ENCODE measurements at places on chromosomes 5 and 9. TPM values are rescaled to one million over a fixed set of nuclear protein-coding genes. Genes with fewer than 3 reads are reported as not detected.
A peak's percentile ranks its signal among the peaks of the same experiment; 100 is the strongest.

ANKRA2 gene
- total RNA-seq = 15.5 TPM

IRX1 gene
- total RNA-seq = not detected

NUTM2G gene
- not detected for total RNA-seq

CCNH gene
- total RNA-seq = 38.5 TPM

SLC27A4 gene
- total RNA-seq = 30.4 TPM

PCDHB11 gene
- total RNA-seq = not detected

TMEM252 gene
- not detected for total RNA-seq

- no peaks in the 10 kb centered on the region for H3K36me3 ChIP-seq
- H3K27ac ChIP-seq = no peak overlapping the region
- H3K4me1 ChIP-seq = 0 out of 2 replicates have a peak, but pooled peaks cover 3% of the 10 kb centered on the region
Observed at GRCh38 chr5:151718646-151719045, 31.9 kb upstream of the SPARC start.

- no peak overlapping the region for H3K4me3 ChIP-seq
- H3K27ac ChIP-seq = no peak overlapping the region
- peak; percentile 84 for DNase-seq
Observed at GRCh38 chr5:154467655-154468354, 10.2 kb downstream of the HAND1 start.

GRCh38 chr5:112388074-112388473, 31.0 kb downstream of the EPB41L4A start:
- no peak for DNase-seq
- H3K4me1 ChIP-seq = no peaks in the 10 kb centered on the region
- H3K27me3 ChIP-seq = no peaks in the 10 kb centered on the region
- H3K36me3 ChIP-seq = no peaks in the 10 kb centered on the region
- no peak overlapping the region for H3K4me3 ChIP-seq

- peaks cover 5% of the 10 kb centered on the region for H3K36me3 ChIP-seq
- peaks cover under 1% of the 10 kb centered on the region for H3K4me1 ChIP-seq
- no peak overlapping the region for H3K27ac ChIP-seq
- no peak for DNase-seq
- no peaks in the 10 kb centered on the region for H3K27me3 ChIP-seq
Observed at GRCh38 chr5:78288246-78288645, 6.3 kb downstream of the AP3B1 start.

GRCh38 chr9:3977614-3978112, 322.2 kb downstream of the GLIS3 start:
- no peaks in the 10 kb centered on the region for H3K36me3 ChIP-seq
- DNase-seq = no peak
- H3K27ac ChIP-seq = no peak overlapping the region
- H3K4me3 ChIP-seq = no peak overlapping the region
- no peaks in the 10 kb centered on the region for H3K4me1 ChIP-seq

- H3K4me3 ChIP-seq = no peak overlapping the region
- DNase-seq = no peak
- H3K36me3 ChIP-seq = peaks cover 4% of the 10 kb centered on the region
- no peaks in the 10 kb centered on the region for H3K27me3 ChIP-seq
- no peak overlapping the region for H3K27ac ChIP-seq
- H3K4me1 ChIP-seq = no peaks in the 10 kb centered on the region
Observed at GRCh38 chr9:136937186-136938001, 7.1 kb downstream of the FBXW5 start.

GRCh38 chr9:96892131-96892530, 36.5 kb upstream of the NUTM2G start:
- H3K4me1 ChIP-seq = no peaks in the 10 kb centered on the region
- no peaks in the 10 kb centered on the region for H3K36me3 ChIP-seq
- no peaks in the 10 kb centered on the region for H3K27me3 ChIP-seq
- no peak for DNase-seq
- no peak overlapping the region for H3K27ac ChIP-seq

DNA sequence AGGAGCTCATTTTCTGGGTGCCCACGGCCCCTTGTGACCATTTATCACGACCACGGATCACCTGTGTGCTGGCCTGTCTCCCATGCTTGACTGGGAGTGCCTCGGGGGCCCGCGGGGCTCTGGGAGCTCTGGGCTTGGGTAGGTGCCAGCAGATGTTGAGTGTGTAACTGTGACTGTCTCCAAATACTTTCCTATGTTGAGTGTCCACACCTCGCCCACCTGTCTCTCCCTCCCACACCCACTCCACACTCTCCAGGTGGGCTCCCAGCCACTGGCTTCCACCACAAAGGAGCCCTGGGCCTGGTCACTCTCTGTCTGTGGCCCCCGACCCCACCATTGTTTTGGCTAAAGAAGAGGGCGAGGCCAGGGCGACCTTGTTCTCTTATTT, 196.4 kb downstream of the CDK5RAP2 start:
- no peak for DNase-seq
- H3K36me3 ChIP-seq = no peaks in the 10 kb centered on the region
- H3K4me3 ChIP-seq = no peak overlapping the region

DNA sequence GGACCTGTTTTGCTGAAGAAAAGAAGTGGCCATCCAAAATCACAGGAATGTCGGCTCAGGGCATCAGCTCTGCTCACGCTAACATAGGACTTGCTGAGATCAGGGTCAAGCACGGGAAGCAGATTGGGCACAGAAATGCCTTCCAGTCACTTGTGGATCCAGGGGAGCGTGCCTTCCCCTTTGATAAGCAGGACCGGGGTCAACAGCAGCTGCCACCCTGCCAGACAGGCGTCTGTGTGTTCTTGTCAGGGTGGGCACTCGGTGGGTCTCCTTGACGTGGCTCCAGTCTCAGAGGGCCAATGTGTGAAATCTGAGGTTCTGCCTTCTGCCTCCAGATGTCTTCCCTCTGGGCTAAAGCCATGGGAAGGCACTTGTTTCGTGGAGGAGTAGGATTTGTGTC, 313.7 kb upstream of the IRX4 start:
- DNase-seq = no peak
- H3K4me1 ChIP-seq = no peaks in the 10 kb centered on the region
- H3K4me3 ChIP-seq = no peak overlapping the region
- H3K27ac ChIP-seq = no peak overlapping the region

- DNase-seq = no peak
- 0 out of 2 replicates have a peak, but pooled peaks cover 5% of the 10 kb centered on the region for H3K36me3 ChIP-seq
- no peak overlapping the region for H3K4me3 ChIP-seq
- peaks cover 32% of the 10 kb centered on the region for H3K4me1 ChIP-seq
- H3K27me3 ChIP-seq = no peaks in the 10 kb centered on the region
Observed at GRCh38 chr5:42989190-42989589, 50.9 kb downstream of the ANXA2R start.

DNA sequence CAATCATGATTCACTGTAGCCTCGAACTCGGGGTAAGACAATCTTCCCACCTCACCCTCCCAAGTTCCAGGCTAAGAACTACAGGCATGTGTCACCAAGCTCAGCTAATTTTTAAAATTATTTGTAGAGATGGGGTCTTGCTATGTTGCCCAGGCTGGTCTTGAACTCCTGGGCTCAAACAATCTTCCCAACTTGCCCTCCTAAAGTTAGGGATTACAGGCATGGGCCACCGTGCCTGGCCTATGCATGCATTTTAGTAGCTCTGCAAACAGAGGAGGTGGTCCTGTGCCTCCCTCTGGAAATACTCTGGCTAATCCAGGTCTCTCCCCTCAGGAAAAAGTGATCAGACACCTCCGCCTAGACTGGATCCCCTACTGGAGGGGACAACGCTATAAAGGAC, 21.5 kb upstream of the TRIM14 start:
- peaks cover 37% of the 10 kb centered on the region for H3K4me1 ChIP-seq
- H3K27me3 ChIP-seq = no peaks in the 10 kb centered on the region
- H3K36me3 ChIP-seq = no peaks in the 10 kb centered on the region
- no peak for DNase-seq
- no peak overlapping the region for H3K27ac ChIP-seq

DNA sequence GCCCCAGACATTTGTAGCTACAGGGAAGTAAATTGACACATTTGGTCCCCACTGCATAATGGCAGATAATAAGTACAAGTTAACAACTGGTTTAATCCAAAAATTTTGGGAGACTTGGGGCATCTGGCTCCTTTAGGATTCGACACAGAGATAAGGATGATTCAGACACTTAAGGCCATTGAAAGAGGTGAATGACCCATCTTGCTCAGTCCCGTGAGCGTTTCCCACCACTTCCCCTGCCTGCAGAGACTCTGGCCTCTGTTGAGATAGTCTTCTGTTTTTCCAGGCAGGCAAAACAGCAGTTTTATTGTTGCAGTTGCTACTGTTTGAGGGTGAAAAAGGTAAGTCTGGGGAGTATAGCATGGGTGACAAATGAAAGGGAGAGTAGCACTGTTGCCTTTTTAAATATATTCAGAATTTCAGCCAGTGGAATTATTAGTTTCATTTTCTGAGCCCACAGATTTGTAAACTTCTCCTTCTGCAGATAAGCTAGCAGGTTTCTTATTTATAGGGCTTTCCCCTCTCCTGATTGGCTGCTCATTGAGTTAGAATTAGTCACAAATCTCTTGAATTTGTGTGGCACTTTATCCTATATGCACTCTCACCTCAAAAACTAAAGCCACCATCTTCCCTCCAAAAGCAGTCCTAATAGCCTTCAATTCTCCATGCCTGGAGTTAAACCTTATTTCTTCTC, 19.3 kb downstream of the ACO1 start:
- no peak overlapping the region for H3K27ac ChIP-seq
- H3K4me1 ChIP-seq = no peaks in the 10 kb centered on the region
- H3K27me3 ChIP-seq = no peaks in the 10 kb centered on the region
- DNase-seq = no peak
- H3K4me3 ChIP-seq = no peak overlapping the region
- H3K36me3 ChIP-seq = no peaks in the 10 kb centered on the region

DNA sequence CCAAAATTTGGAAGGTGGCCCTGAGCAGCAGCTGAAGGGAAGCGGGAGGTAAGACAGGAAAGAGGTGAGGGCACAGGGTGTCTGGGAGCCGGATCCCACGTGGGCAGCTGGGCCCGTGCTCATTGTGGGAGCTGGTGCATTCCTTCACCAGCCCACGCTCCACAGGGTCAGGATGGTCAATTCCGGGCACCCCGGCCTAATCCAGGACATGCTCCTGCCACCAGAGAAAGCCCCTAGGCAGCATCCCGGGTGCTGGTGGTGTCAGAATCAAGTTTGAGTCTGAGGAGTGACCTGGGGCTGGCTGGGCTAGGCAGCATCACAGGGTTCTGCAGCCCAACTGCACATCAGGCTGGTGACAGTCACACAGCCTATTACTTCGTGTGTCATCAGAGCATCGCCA, 7.1 kb upstream of the PDCD6 start:
- H3K27ac ChIP-seq = peak overlapping the region; percentile 87
- peaks cover 23% of the 10 kb centered on the region for H3K4me1 ChIP-seq
- no peaks in the 10 kb centered on the region for H3K36me3 ChIP-seq
- no peak for DNase-seq
- peak overlapping the region; percentile 22 for H3K4me3 ChIP-seq

GRCh38 chr5:109645707-109646192, 44.0 kb upstream of the MAN2A1 start:
- H3K4me3 ChIP-seq = no peak overlapping the region
- no peaks in the 10 kb centered on the region for H3K4me1 ChIP-seq
- no peaks in the 10 kb centered on the region for H3K27me3 ChIP-seq
- no peaks in the 10 kb centered on the region for H3K36me3 ChIP-seq
- H3K27ac ChIP-seq = no peak overlapping the region
- DNase-seq = no peak

- no peaks in the 10 kb centered on the region for H3K36me3 ChIP-seq
- H3K4me3 ChIP-seq = no peak overlapping the region
- no peaks in the 10 kb centered on the region for H3K27me3 ChIP-seq
- H3K27ac ChIP-seq = no peak overlapping the region
- no peaks in the 10 kb centered on the region for H3K4me1 ChIP-seq
- no peak for DNase-seq
Observed at GRCh38 chr5:14759744-14760547, 95.4 kb downstream of the OTULIN start.

DNA sequence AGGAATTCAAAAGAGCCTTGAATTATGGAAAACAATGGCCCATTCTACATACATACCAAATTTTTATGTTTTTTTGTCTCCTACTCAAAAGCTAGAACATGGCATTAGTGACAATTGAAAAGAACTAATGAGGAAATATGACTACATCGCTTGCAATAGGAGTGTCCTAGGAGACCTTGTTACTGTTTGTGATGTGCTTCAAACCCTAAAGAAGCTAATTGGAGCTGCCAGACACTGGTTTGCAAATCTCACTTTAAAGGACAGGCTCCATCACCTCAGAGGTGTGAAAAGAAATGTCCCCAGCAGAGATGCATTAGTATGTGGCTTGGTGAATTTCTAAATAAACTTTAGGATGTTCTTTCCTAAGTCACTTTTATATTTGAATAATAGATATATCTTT, 354.2 kb upstream of the EFNA5 start:
- no peaks in the 10 kb centered on the region for H3K27me3 ChIP-seq
- H3K36me3 ChIP-seq = no peaks in the 10 kb centered on the region
- no peak for DNase-seq

DNA sequence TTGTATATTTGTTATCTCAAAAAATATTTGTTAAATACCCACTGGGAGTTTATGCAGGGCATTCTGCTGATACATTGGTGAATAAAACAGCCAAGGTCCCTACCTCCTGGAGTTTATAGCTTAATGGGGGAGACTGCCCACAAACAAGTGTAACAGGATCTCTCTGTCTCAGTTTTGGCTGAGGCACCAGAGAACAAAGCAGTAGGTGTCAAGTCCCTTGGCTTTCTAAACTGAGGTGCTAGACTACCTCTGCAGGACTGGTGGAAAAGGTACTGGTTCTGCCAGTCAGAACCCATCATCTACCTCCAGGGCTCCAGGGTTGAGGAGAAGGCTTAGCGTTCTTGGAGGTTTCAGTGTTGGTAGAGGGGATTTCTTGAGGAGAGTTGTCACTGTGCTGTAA, 188.4 kb upstream of the ELL2 start:
- no peaks in the 10 kb centered on the region for H3K36me3 ChIP-seq
- no peak overlapping the region for H3K27ac ChIP-seq
- peaks cover 26% of the 10 kb centered on the region for H3K4me1 ChIP-seq
- H3K27me3 ChIP-seq = no peaks in the 10 kb centered on the region
- no peak for DNase-seq

- H3K27ac ChIP-seq = no peak overlapping the region
- H3K4me3 ChIP-seq = no peak overlapping the region
- no peaks in the 10 kb centered on the region for H3K36me3 ChIP-seq
- H3K4me1 ChIP-seq = no peaks in the 10 kb centered on the region
Observed at GRCh38 chr9:23220957-23221356, 605.1 kb downstream of the ELAVL2 start.

DNA sequence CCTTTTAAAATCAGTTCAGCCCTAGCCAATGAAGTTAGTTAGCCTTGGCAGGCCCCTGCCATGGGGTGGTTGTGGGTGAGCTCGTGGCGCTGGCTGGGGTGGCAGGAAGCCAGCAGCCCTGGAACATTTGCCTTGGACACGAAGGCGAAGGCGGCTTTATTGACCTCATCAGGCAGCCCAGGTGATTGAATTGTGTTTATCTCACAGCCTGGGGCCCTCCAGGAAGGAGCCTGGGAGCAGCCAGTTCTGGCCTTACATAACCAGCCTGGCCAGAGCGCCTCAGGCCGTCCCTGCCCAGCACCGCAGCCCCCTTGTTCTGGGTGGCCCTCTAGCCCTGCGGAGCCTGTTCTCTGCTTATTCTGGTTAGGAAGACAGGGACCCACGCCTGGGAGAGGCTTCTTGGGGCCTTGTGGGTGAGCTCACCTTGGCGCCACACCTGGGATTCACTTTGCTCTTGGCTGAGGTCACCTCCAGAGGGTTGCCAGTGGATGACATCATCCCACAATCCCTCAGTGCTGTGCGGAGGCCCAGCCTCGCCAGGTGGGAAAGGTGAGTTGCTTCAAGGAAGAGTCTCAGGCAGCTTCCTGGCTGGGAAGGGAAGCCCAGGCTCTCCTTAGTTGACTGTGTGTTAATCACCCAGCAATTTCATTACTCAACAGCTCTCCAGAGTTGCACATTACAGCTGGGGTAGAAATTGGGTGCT, 54.4 kb upstream of the RPL26L1 start:
- peak overlapping the region; percentile 99 for H3K27ac ChIP-seq
- H3K4me3 ChIP-seq = peak overlapping the region; percentile 30
- H3K4me1 ChIP-seq = peaks cover 51% of the 10 kb centered on the region
- DNase-seq = peak; percentile 97
- no peaks in the 10 kb centered on the region for H3K27me3 ChIP-seq

Data from PC-9 (cell line).